ENCODE measurements at places on chromosomes 12 and 14.

- no peak for DNase-seq
Measured at GRCh38 chr12:109459247-109459646, 17.9 kb downstream of the KCTD10 start.

DNA sequence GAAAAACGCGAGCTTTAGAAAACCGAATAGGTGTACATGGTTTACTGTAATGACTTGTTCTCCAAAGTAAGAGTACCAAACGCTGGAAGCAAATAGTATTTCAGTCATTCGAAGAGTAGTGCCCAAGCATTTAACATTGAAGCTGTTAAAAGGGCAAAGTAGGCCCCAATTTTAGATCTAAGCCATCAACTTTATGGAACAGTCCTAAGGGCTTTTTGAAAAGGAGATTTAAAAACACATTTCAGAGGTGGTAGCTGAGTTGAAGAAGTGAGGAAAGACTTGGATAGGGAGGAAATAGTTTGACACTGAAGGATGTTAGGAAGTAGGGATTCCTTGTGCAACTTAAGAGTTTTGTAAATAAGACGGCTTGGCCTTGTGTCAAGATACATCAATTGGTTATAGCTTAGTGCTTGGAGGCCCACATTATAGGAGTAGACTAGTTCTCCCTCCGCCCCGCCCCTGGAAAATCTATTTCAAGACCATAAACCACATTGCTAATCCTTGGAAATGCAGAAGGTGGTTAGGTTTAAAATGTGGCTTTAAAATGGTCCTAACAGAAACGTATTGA, 783 bp upstream of the TUBA1B start:
- DNase-seq = no peak

DNA sequence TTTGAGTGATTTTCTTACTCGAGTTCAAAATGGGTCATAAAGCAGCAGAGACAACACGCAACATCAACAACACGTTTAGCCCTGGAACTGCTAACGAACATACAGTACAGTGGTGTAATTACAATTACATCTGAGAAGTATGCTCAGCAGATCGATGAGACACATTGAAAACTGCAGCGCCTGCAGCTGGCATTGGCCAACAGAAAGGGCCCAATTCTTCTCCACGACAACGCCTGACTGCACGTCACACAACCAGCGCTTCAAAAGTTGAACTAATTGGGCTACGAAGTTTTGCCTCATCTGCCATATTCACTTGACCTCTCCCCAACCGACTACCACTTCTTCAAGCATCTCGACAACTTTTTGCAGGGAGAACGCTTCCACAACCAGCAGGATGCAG, 145.6 kb downstream of the SCARB1 start:
- no peak for DNase-seq

DNA sequence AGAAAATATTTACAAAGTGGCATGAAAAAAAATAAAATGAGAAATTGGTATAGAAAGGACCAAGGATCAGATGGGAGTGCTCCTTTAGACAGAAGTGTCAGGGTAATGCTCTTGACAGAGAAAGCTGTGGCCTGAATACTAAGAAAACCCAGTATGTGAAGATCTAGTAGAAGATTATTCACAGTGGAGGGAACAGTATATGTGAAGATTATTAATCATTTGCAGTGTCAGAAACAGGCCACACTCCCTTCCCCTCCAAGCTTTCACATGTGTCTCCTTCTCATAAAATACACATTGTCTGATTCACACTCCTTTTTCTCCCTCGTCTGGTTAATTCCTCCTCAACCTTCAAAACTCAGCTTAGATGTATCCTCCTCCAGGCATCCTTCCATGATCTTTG, 41.3 kb downstream of the CAPS2 start:
- DNase-seq = no peak

DNA sequence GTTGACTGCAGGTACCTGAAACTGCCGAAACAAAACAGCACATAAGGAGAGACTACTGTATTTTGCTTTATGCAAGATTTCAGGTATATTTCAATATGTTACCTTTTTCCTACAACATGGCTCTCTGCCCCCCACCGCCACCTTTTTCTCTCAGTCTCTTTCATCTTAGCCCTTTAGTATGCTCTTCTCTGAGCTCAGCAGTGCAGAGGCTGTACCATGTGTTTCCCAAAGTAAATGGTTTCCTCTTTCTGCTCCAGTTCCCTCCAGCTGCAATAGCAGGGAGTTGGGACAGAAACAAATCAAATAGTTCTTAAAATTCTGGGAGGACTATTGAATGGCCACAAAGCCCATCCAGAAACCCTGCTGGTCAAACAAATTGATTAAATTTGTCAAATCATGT, 4.3 kb downstream of the AMN1 start:
- DNase-seq = no peak

DNA sequence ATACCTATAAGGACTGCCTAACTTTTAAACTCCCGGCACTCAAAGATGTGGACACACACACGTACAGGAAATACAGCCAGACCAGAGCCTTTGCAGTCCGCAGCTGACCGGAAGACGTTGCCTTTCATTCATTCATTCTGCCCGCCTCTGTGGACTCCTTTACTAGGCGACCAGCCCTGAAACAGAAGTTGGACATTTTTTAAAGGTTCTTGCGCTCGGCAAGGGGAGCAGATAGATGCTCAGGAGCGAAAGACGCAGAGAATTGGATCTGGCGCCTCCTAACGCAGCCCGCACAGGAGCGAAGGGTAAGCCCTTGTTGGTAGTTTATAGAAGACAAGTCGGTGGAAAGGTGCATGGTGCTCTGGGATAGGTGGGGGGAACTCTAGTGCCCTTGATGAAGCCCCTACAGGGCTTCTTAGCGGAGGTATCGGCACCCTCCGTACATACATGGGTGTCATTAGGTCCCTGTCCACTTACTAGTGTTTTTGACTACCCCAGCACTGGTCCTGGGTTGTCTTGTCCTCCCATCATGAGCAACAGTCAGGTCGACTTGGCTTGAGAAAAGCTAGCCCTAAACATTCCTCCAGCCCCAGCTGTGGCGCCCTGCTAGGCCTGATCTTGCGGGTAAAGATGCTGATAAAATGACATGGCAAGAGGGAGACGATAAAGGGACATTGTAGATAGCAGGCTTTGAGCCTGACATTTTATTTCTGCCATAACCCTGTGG, at the start of gene KDM2B:
Gene KDM2B (minus strand): TSS at position 65 of the 727 bp plus-strand sequence. CDS start 112 bp downstream, outside the sequence.
- DNase-seq = no peak

Data from stimulated activated CD4-positive, alpha-beta T cell treated with anti-CD3 and anti-CD28 coated beads, Interleukin-1b, Interleukin-23, amount 100 ng/mL, for 48 hours (primary cell).